Fibroblast of villous mesenchyme (primary cell): ENCODE measurements at places on chromosomes 5 and 9. TPM values are rescaled to one million over a fixed set of nuclear protein-coding genes. Genes with fewer than 3 reads are reported as not detected.

DNA sequence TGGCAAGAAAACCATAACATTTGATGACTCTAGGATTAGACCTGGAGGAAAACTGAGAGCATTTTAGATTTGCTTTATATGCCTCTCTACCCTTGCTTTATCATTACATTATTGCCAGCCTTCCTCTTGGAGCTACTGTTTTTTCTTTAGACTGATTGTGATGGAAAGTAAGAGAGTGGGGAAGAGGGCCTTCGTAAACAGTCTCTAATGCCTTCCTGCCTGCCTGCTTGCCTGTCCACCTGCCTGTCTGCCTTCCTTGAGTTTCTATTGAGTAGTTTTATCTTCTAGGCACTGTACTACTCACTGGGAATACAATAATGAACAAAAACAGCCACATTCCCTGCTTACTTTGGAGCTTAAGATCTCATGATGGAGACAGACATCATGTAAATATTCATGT is 189.3 kb downstream of the TRPM3 start:
- no peak for DNase-seq

GRCh38 chr9:129108083-129108804 is 2.3 kb downstream of the CRAT start:
- no peak for DNase-seq

DNA sequence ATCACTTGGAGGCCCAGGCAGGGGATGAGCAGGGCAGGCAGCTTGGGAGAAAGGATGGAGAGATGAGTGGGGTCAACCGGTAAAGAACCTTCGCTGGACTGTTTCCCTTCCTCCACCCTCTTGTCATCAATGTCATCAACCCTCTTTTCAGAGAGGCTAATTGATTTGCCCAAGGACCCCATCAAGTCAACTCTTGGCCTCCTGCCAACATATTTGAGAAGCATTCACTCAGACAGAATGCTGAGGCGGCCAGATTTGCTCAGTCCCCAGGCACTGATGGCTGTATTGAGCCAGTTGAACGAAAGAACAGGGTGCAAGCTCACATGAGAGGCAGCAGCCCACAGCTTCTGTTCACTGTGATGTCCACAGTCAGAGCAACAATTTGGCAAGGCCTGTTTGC is 193.5 kb downstream of the RFK start:
- no peak for DNase-seq

GRCh38 chr9:95067057-95067456 is 250.5 kb downstream of the FANCC start:
- no peak for DNase-seq

DNA sequence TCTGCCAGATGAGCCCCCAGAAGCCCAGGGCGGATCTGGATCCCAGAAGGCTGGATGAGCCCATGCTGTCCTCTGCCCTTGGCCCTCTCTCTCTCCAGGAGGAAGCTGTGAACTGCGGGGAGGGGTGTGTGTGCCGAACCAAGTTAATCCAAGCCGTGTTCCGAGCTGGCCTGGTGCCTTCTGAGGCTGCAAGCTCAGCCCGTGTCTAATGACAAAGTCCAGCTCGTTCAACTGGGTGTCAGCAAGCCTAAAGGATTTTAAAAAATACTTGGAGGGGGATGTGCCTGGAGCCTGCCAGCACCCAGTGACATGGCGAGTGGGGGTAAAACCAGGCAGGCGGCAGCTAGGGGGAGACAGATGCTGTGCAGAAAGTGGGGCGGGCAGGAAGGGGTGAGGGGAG is 8.0 kb downstream of the STC2 start:
- peak; percentile 67 for DNase-seq

Gene DMGDH
- 4.5 and 6.9 TPM in 2 replicates for total RNA-seq

Gene MELK
- total RNA-seq = 19.0 and 34.5 TPM in 2 replicates

Gene TSSK1B
- 0.43 and 0.64 TPM in 2 replicates for total RNA-seq

Gene PRDM9
- not detected in 2 replicates for total RNA-seq
